ENCODE measurements at places on chromosomes 2 and 18.

DNA sequence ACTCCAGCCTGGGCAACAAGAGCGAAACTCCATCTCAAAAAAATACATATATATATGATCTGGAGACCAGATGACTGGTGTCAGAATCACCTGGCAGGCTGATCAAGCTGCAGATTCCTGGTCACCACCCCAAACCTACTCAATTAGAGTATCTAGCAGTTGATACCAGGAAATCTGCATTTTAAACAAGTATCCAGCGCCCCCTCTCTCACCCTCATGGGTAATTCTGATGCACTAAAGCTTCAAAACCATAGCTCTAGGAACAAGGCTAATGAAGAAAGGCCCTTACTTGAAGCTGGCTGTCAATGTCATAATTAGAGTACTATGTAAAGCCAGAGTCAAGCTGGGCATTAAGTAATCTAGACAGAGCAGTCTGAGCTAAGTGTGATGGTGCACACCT lies 25.0 kb upstream of the PCBP1 start:
- no peak for DNase-seq

GRCh38 chr2:13779996-13780395 lies 852.5 kb upstream of the LRATD1 start:
- no peak for DNase-seq

- DNase-seq = no peak
Measured at GRCh38 chr18:46754661-46755292, 2.1 kb downstream of the ST8SIA5 start.

DNA sequence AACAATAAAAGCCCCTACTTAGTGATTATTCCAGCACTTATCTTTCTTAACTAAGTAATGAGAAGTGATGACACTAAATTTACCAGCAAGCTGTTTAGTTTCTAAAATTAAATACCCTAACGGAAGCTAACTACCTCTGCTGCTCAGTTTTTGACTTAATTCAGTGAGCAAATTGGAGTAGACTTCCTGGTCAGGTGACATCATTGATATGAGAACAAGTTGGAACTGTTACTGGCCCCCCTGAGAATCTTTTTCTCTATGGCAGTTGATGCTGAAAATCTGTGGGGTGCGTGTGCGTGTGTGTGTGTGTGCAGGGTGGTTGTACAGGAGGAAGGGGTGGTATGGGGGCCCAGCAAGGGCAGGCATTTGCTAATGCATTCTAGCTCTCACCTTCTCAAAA lies 35.5 kb upstream of the BMP10 start:
- no peak for DNase-seq

All from lower leg skin (tissue), 4 donors.